Ovary (tissue), 10 donors: ENCODE measurements at places on chromosomes 11 and 22. TPM values are rescaled to one million over a fixed set of nuclear protein-coding genes. Genes with fewer than 3 reads are reported as not detected.
A peak's percentile ranks its signal among the peaks of the same experiment; 100 is the strongest.

GRCh38 chr22:41582694-41583093 is 6.9 kb downstream of the PMM1 start:
- peaks cover 8% of the 10 kb centered on the region for H3K4me1 ChIP-seq
- H3K36me3 ChIP-seq, result no peaks in the 10 kb centered on the region
- no peak overlapping the region for H3K4me3 ChIP-seq
- no peak for DNase-seq
- H3K27me3 ChIP-seq, result no peaks in the 10 kb centered on the region
- H3K27ac ChIP-seq, result no peak overlapping the region

- no peaks in the 10 kb centered on the region for H3K27me3 ChIP-seq
- H3K4me1 ChIP-seq, result peaks cover 15% of the 10 kb centered on the region
- no peak overlapping the region for H3K27ac ChIP-seq
- no peak overlapping the region for H3K4me3 ChIP-seq
- DNase-seq, result peak; percentile 74
Measured at GRCh38 chr11:71428861-71429435, 19.2 kb downstream of the DHCR7 start.

DNA sequence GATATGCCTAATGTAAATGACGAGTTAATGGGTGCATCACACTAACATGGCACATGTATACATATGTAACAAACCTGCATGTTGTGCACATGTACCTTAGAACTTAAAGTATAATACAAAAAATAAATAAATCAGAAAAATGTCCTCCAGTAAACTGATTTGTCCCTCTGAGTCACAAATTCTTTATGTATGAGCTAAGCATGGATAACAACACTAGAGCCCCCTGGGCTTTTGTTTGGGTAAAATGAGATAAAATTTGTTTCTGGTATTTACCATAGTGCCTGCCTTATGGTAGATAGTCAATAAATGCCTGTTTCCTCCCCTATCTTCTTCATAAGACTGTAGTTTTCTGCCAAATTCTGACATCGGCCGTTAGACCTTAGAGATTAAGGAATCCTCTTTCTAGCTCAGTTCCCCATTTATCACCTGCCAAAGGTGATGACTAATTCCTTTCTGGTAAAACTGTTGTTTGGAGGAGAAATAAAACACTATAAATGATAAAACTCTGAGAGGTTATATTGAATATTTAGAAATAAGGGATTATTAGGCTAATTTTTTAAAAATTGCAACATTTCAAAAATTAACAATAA is 43.6 kb upstream of the LUZP2 start:
- H3K36me3 ChIP-seq, result no peaks in the 10 kb centered on the region
- no peak overlapping the region for H3K27ac ChIP-seq
- no peaks in the 10 kb centered on the region for H3K4me1 ChIP-seq
- DNase-seq, result no peak
- no peak overlapping the region for H3K4me3 ChIP-seq
- no peaks in the 10 kb centered on the region for H3K27me3 ChIP-seq

- no peak overlapping the region for H3K4me3 ChIP-seq
- no peak overlapping the region for H3K27ac ChIP-seq
- no peaks in the 10 kb centered on the region for H3K36me3 ChIP-seq
- no peaks in the 10 kb centered on the region for H3K4me1 ChIP-seq
- no peak for DNase-seq
- no peaks in the 10 kb centered on the region for H3K27me3 ChIP-seq
Measured at GRCh38 chr11:100769617-100770016, 82.5 kb downstream of the ARHGAP42 start.

GRCh38 chr11:27723687-27724086 is 23.4 kb upstream of the BDNF start:
- no peak overlapping the region for H3K27ac ChIP-seq
- no peaks in the 10 kb centered on the region for H3K27me3 ChIP-seq
- no peaks in the 10 kb centered on the region for H3K36me3 ChIP-seq
- DNase-seq, result no peak
- no peak overlapping the region for H3K4me3 ChIP-seq

Gene CARD16
- 16.5 TPM for total RNA-seq
